ENCODE measurements at places on chromosomes 13 and 19. TPM values are rescaled to one million over a fixed set of nuclear protein-coding genes. Genes with fewer than 3 reads are reported as not detected.

Gene ANKLE1
- 0.23 TPM for total RNA-seq

Gene ZNF429
- 16.6 TPM for total RNA-seq

Gene CLEC11A
- total RNA-seq: 1.4 TPM

Gene LRG1
- 7.9 TPM for total RNA-seq

Gene CYP2B6
- 6.0 TPM for total RNA-seq

Gene CEACAM5
- total RNA-seq: 3,325 TPM

Gene SIGLECL1
- not detected for total RNA-seq

Gene SPPL2B
- 153 TPM for total RNA-seq

Gene DZIP1
- total RNA-seq: 3.6 TPM

Gene RASIP1
- total RNA-seq: 1.7 TPM

Gene CDC42EP5
- total RNA-seq: 319 TPM

Gene SGCG
- not detected for total RNA-seq

Gene PSG3
- not detected for total RNA-seq

Gene ZNF160
- 28.6 TPM for total RNA-seq

Gene TNFSF9
- total RNA-seq: 1.0 TPM

Gene PABPC3
- not detected for total RNA-seq

Gene FUT6
- total RNA-seq: 44.4 TPM

Gene SLC7A10
- total RNA-seq: not detected

Gene AZU1
- total RNA-seq: not detected

Gene C13orf46
- 1.8 TPM for total RNA-seq

Gene SYDE1
- total RNA-seq: 4.1 TPM

Gene CD209
- total RNA-seq: 17.2 TPM

Gene LYPD5
- 4.8 TPM for total RNA-seq

Gene SLC5A5
- total RNA-seq: 0.19 TPM

Gene CD320
- total RNA-seq: 33.2 TPM

Gene CNMD
- total RNA-seq: not detected

Gene KLK12
- not detected for total RNA-seq

Gene ZNF829
- total RNA-seq: 1.4 TPM

Gene KDELR1
- total RNA-seq: 200 TPM

Gene CABP5
- total RNA-seq: not detected

Gene MISP
- 443 TPM for total RNA-seq

Gene KLF1
- total RNA-seq: not detected

Gene LRFN3
- 14.0 TPM for total RNA-seq

Gene CLEC17A
- 0.34 TPM for total RNA-seq

Gene C19orf47
- total RNA-seq: 12.1 TPM

Gene SPATA13
- 35.2 TPM for total RNA-seq

All from mucosa of descending colon (tissue), 3 donors.